Cerebellar nuclear complex (tissue), 1 donor: ENCODE measurements at places on chromosomes 2 and 18.

DNA sequence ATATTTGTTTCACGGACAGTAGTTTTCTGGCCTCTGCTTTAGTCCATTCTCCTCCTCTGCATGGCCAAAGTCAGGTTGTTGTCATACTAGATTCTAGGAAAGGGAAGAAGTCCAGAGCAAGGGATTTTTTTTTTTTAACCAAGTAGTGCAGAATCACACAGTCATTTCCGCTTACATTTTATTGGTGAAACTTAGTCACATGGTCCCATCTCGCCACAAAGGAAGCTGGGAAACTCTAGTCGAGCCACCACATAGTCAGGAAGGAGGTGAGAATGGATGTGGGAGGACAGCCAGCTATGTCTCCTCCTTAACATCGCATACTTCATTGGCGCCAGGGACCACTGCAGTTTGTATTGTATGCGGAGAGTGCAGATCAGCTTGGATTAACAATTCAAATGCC, 10.4 kb downstream of the HRH4 start:
- DNase-seq = no peak

DNA sequence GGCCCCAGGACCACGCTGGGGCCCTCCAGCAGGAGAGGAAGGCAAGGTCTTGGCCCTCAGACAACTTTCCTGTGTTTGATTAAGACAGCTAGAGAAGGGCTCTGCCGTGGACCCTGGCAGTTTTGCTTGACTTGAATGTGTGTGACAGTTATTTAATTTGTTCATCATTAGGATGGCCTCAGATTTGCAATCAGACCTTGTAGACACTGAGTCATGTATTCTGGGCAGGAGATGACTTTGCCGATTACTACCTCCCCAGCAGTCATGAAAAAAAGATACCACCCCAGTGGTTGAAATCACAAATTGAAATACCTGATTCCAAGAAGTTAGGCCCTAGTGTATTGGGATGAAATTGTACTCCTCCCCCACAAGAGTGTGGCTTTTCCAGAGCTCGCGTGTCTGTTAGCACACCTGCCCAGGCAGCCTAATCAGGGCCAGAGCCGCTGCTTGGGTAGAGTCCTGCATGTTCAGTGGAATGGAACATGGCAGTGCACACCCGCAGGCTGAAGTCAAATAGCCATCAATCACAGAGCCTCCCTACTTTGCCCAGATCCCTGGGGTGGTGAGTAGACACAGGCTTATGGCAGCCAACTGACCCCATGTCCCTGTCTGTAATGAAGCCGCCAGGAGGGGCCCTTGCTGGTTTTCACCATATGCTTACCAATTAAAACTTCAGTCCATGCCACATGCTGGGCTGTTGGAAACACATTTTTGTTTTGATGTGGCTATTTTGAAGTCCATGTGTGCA, 122.5 kb downstream of the TPGS2 start:
- no peak for DNase-seq

DNA sequence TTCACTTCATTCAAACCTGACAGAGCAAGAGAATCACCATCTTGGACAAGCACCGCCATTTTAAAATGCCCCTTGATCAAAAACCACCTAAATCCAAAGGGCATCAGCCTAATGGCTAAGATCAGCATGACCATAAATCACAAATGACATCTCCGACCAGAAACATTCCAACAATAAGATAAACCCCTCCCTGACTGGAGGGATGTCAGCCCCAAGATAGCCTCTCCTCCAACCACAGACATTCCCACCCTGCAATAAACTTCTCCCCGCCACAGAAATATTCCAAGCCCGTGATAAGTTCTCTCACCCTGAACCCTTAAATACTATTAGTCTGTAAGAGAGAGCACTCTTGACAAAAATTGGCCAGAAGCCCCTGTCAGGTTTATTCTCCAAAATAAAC, 21.6 kb upstream of the LYPD1 start:
- DNase-seq = no peak

DNA sequence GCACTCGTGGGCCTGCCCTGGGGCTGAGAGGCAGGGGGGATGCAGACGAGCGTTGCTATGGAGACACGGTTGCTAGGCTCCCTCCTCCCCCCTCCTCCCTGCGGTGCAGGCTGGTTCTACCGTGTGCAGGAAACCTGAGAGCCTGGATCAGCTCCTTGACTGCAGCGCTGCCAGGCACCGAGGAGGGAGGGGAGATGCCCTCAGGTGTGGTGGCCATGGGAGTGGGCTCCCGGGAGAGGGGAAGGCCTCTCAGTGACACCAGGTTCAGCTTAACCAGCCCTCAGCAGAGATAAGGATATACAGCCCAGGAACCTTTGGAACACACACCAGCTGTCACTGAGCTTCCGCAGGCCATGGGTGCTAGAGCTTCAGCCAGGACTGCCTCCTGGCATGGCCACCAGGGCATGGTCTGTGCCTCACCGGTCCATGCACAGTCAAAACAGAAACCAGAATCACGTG, 124.4 kb upstream of the PXDN start:
- DNase-seq = no peak

GRCh38 chr2:241893265-241893664, 23.7 kb downstream of the RTP5 start:
- DNase-seq = no peak

- DNase-seq = no peak
Measured at GRCh38 chr2:183163821-183164649, 39.8 kb downstream of the NUP35 start.

- no peak for DNase-seq
Measured at GRCh38 chr2:160278101-160278878, 78.2 kb upstream of the ITGB6 start.

GRCh38 chr18:5961828-5962150, 66.5 kb upstream of the TMEM200C start:
- DNase-seq = no peak

DNA sequence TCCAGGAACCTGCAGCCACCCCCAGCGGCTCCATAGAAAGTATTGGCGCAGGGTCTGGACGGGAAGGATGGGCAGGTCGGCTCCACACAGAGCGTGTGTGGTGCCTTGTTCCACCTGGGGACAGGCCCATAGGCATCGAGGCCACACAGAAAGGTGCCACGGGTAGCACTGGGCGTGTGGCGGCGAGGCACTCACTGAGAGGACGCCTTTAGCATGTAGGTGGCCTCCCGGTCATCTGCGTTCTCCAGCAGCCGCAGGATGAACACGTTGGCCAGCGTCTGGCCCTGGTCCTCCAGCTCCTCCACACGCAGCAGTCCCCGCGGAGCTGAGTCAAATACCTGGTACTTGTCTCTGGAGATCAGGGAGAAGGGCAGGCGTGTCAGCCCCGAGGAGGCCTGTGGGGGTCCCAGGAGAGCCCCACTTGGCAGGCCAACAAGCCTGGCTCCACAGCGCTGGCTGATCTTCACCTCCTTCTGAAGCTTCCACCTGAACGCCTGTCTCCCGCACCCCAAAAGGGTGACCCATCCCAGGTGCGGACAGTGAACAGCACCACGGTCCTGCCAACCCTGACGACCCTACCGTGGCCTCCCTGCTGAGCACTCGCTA, 13.2 kb downstream of the SNORC start:
- DNase-seq = no peak

- no peak for DNase-seq
Measured at GRCh38 chr2:231321021-231321420, 74.5 kb upstream of the B3GNT7 start.

DNA sequence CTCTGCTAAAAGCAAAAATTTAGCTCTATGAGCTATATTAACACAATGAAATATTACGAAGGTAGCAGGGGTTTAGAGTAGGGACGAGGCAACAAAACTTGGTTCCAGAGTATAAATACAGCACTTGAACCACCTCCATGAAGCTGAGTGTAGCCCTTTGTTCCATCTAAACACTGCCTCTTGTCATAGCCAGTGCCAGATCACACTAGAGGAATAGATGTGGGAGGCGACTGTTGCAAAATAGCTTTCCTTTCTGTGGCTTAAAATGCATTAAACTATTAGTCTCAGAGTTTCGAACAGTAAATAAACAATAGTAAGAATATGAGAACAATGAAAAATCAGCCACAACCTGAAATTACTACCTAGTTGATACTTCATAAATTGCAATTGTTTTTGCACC, 29.8 kb downstream of the PIEZO2 start:
- no peak for DNase-seq

DNA sequence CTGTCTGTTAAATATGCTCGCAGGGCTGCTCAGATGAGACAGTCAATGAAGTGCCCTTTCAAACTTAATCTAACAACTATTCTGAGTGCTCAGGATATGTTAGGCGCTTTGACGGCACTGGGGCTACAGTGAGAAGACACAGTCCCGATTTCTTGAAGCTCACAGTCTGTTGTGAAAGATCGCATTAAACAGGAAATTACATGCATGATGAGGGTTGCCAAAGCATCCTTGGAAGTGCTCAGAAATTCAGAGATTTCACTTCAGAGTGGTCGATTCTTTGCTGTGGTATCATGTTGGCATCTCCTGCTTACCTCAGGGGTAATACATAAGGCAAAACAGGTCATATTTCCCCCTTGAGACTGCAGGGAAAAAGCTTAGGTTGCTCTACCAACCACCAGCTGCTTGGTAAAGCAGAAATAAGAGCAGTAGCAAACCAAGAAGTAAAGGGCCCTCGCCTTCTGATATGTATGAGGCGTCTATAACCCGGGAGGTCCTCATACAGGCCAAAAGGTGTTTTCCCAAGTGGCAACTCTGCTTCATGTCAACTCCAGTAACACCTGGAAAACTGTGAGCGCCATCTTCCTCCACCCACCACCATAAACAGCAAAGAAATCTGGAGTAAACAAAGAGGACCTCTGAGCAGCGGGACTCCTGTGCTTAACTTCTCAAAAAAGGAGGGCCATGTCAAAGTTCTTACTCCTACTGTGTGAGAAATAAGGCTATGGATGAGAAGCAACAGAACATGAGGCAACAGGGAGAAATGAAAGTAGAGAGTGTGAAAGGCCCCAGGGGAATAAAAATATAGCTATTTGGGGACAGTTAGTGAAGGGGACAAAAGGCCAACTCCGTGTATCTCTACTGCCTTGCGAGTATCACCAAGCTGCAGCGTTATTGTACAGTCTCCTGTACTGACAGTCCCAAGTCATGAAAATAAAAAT, 79.3 kb downstream of the CLHC1 start:
- DNase-seq = no peak

GRCh38 chr2:110101280-110101844, 14.3 kb downstream of the MALL start:
- DNase-seq = no peak
